Activated T-cell treated with anti-CD3 and anti-CD28 coated beads, Interleukin-2, amount 50 U/mL, for 48 hours (primary cell): ENCODE measurements at places on chromosomes 16 and 17.
A peak's percentile ranks its signal among the peaks of the same experiment; 100 is the strongest.

- no peak for DNase-seq
Measured at GRCh38 chr16:61909074-61909473, 127.2 kb downstream of the CDH8 start.

DNA sequence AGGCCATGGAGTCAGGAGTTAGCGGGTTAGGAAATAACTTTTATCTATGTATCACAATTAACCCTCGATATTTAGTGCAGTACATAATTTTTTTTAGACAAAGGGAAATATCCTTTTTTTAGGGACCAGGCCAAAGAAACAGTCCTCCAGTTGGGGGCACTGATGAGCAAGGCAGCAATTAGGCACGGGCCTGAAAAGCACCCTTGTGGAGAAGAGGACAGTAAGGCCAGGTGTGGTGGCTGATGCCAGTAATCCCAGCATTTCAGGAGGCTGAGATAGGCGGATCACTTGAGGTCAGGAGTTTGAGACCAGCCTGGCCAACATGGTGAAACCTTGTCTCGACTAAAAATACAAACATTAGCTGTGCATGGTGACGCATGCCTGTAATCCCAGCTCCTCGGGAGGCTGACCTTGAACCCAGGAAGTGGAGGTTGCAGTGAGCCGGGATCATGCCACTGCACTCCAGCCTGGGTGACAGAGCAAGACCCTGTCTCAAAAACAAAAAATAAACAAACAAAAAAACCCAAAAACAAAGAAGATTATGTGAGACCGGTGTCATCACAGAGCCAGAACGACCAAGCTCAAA is 158.3 kb upstream of the NOL11 start:
- peak; percentile 27 for DNase-seq

DNA sequence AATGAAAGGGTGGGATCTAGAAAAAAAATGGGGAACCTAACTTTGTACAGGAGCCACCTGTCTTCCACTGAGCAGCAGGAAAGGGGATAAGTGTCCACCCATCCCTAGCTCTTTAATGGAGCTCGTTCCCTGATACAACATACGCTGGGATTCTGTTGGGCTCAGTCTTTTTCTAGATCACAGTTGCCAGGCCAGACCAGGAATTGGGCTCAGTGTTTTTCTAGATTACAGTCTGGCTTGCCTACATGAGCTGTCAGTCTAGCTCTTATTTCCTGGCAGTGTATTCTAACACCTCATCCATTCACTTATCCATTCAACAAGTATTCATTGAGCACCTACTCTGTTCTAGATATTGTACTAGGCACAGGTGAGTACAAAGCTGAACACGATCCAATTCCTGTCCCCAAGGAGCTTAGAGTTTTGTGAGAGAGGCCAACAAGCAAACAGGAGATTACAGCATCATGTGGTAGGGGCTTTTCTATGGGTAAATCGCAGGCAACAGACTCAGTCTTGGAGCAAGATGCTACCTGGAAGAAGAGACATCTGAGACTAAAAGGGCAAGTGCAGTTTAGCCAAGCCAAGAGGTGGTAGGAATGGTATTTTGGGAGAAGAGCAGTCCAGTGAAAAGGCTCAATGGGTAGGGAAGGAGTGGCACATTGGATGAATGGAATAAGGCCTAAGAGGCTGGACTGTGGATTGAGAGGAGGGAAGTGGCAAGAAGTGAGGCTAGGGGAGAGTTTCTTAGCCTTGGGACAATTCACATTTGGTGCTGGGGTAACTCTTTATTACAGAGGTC is 138.0 kb upstream of the HS3ST2 start:
- DNase-seq: no peak

GRCh38 chr17:65576939-65577338 is 15.5 kb upstream of the AXIN2 start:
- DNase-seq: no peak

- DNase-seq: peak; percentile 51
Measured at GRCh38 chr17:17913695-17914332, 58.4 kb downstream of the TOM1L2 start.

- peak; percentile 34 for DNase-seq
Measured at GRCh38 chr17:77089124-77089490, 51.7 kb upstream of the SEC14L1 start.

GRCh38 chr16:17131351-17131750 is 339.4 kb downstream of the XYLT1 start:
- no peak for DNase-seq
